ENCODE measurements at places on chromosomes 13 and 19. TPM values are rescaled to one million over a fixed set of nuclear protein-coding genes. Genes with fewer than 3 reads are reported as not detected.

Gene ZNF98
- not detected for total RNA-seq

Gene ZNF728
- not detected for total RNA-seq

Gene ZNF66
- total RNA-seq = 13.1 TPM

Gene GTF2F1
- 60.3 TPM for total RNA-seq

Gene ZNF223
- 6.8 TPM for total RNA-seq

Gene SPC24
- 1.2 TPM for total RNA-seq

Gene KIR3DL1
- 0.44 TPM for total RNA-seq

Gene AZU1
- 1.2 TPM for total RNA-seq

Gene LRRC8E
- total RNA-seq = not detected

Gene VSIG10L
- total RNA-seq = 0.57 TPM

Gene METTL21C
- total RNA-seq = not detected

Gene COL4A2
- 2.2 TPM for total RNA-seq

Gene MIDN
- 66.9 TPM for total RNA-seq

Gene ZNF865
- 16.3 TPM for total RNA-seq

Gene KCNRG
- total RNA-seq = 0.75 TPM

Gene ZNF556
- total RNA-seq = not detected

Gene CDC16
- total RNA-seq = 78.8 TPM

Gene LYL1
- total RNA-seq = 20.6 TPM

Gene ABHD8
- total RNA-seq = 12.4 TPM

Gene OVOL3
- not detected for total RNA-seq

Gene PRX
- 2.0 TPM for total RNA-seq

Gene CAMSAP3
- 0.51 TPM for total RNA-seq

Gene LACC1
- total RNA-seq = 3.2 TPM

Gene TMEM238
- 23.2 TPM for total RNA-seq

Gene FGF14
- not detected for total RNA-seq

Gene ZNF610
- total RNA-seq = 0.88 TPM

Data from T-cell (primary cell).